ENCODE measurements at places on chromosomes 1 and 21. TPM values are rescaled to one million over a fixed set of nuclear protein-coding genes. Genes with fewer than 3 reads are reported as not detected.

Gene PFKL
- total RNA-seq, result 148 TPM

Gene OR2T35
- total RNA-seq, result not detected

Gene ATP6V1G3
- not detected for total RNA-seq

Gene KPRP
- not detected for total RNA-seq

Gene HSD3B1
- not detected for total RNA-seq

Gene LAX1
- not detected for total RNA-seq

Gene MAP1LC3C
- total RNA-seq, result 0.59 TPM

Gene CCDC27
- not detected for total RNA-seq

Gene ERICH3
- 37.8 TPM for total RNA-seq

Gene SLC44A3
- 7.3 TPM for total RNA-seq

Gene CLCA4
- total RNA-seq, result 3.7 TPM

Gene SPTA1
- not detected for total RNA-seq

Gene GBP5
- 0.39 TPM for total RNA-seq

Gene DNALI1
- 17.4 TPM for total RNA-seq

Gene PRR9
- not detected for total RNA-seq

Gene S100A13
- 83.1 TPM for total RNA-seq

Gene BRDT
- total RNA-seq, result not detected

Gene UBASH3A
- not detected for total RNA-seq

Gene SPATA45
- not detected for total RNA-seq

Gene CNKSR1
- 7.0 TPM for total RNA-seq

Gene PODN
- 4.1 TPM for total RNA-seq

Gene TNFRSF9
- not detected for total RNA-seq

Gene CDA
- 1.9 TPM for total RNA-seq

Gene INTS7
- total RNA-seq, result 19.2 TPM

Gene TMEM63A
- total RNA-seq, result 316 TPM

Gene NTRK1
- 0.98 TPM for total RNA-seq

Gene UBE2J2
- total RNA-seq, result 51.6 TPM

Gene DIRAS3
- 4.1 TPM for total RNA-seq

Gene DMBX1
- total RNA-seq, result not detected

Gene LCE1A
- total RNA-seq, result not detected

Gene SYT11
- 241 TPM for total RNA-seq

Gene LGR6
- total RNA-seq, result 0.44 TPM

Gene IL24
- not detected for total RNA-seq

Gene KIF17
- total RNA-seq, result 28.1 TPM

Gene TNFRSF18
- 0.67 TPM for total RNA-seq

Gene ELF3
- 0.39 TPM for total RNA-seq

Gene AK5
- total RNA-seq, result 273 TPM

Gene CACHD1
- 31.8 TPM for total RNA-seq

Gene ADCY10
- 3.6 TPM for total RNA-seq

Gene ZNF593OS
- not detected for total RNA-seq

Gene STIL
- total RNA-seq, result 4.7 TPM

Gene DNASE2B
- total RNA-seq, result not detected

Gene TLCD4
- 82.7 TPM for total RNA-seq

Gene CFHR2
- not detected for total RNA-seq

Gene MRPL39
- 27.9 TPM for total RNA-seq

Gene CLDN8
- not detected for total RNA-seq

Gene CDCP2
- not detected for total RNA-seq

Gene RPTN
- not detected for total RNA-seq

Gene ATP5PB
- total RNA-seq, result 185 TPM

Gene SPATA46
- not detected for total RNA-seq

Gene AIRE
- total RNA-seq, result 1.9 TPM

Measured in dorsolateral prefrontal cortex (tissue), 122 donors.